ENCODE measurements at places on chromosomes 4 and X.
A peak's percentile ranks its signal among the peaks of the same experiment; 100 is the strongest.

- no peak for DNase-seq
Observed at GRCh38 chrX:70445951-70446350, 1.3 kb downstream of the DLG3 start.

DNA sequence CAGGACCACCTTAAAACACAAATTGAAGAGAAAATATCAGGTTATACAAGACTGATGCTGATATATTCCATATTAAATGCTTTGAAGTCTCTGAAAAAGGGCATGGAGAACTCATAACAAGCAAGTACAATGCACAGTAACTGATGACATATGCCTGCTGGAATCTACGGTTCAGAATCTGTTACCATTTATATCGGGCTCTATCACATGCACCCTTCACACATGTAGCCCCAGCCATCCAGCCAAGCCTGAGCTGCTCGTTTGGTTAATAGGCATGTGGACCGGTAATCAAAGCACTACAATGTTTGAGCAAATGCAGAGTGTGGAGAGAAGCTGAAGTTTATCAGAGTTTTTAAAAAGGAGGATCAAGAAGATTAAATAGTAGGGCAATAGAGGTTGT, 11.8 kb downstream of the COMMD8 start:
- peak; percentile 66 for DNase-seq

- no peak for DNase-seq
Observed at GRCh38 chr4:159227378-159227777, 124.5 kb downstream of the RAPGEF2 start.

GRCh38 chr4:88158038-88158488, 376 bp downstream of the ABCG2 start:
- no peak for DNase-seq

DNA sequence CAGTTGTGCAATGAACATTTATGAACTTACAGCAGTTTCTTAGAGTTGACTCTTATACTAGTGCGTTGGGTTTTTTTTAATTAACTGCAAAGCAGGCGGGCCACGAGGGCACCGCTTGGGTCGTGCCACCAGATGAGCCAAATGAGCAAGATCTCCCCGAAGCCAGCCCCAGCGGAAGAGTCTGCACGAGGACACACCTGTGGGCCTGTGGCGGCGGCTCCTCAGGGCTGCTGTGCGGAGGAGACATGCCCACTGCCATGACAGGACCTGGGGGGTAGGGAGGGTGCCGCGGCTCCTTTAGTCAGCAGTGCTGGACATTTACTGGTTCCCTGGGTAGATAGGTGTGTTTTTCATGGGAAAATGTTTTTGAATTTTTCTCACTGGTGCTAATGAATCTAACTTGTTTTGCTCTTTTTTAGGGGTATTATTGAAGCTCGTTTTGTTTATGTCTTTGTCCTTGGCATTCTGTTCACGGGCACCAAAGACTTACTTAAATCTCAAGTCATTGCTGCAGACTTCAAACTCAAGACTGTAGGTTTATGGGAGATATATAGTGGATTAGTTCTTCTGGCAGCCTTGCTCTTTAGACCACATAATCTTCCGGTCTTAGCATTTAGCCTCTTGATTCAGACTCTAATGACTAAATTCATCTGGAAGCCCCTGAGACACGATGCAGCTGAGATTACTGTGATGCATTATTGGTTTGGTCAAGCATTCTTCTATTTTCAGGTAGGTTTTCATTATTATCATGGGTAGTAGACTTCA, 31.2 kb downstream of the PIGG start:
- no peak for DNase-seq

DNA sequence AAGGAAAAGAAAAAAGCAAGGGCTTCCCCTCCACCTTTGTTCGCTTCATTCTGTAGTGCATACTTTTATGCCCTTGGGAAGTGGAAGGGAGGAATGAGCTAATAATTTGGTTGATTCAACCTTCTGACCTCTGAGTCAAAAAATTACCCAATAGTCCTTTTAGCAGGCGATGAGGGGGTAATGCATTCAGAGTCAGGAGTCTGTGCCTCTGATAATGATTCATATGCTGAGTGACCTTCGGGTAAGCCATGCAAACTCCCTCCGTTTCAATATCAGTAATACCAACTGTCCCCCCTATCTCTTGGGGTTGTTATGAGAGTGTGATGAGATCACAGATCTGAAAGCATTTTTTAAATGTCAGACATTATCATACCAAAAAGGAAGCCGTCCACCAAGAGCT, 41.6 kb upstream of the ACSL4 start:
- peak; percentile 79 for DNase-seq

DNA sequence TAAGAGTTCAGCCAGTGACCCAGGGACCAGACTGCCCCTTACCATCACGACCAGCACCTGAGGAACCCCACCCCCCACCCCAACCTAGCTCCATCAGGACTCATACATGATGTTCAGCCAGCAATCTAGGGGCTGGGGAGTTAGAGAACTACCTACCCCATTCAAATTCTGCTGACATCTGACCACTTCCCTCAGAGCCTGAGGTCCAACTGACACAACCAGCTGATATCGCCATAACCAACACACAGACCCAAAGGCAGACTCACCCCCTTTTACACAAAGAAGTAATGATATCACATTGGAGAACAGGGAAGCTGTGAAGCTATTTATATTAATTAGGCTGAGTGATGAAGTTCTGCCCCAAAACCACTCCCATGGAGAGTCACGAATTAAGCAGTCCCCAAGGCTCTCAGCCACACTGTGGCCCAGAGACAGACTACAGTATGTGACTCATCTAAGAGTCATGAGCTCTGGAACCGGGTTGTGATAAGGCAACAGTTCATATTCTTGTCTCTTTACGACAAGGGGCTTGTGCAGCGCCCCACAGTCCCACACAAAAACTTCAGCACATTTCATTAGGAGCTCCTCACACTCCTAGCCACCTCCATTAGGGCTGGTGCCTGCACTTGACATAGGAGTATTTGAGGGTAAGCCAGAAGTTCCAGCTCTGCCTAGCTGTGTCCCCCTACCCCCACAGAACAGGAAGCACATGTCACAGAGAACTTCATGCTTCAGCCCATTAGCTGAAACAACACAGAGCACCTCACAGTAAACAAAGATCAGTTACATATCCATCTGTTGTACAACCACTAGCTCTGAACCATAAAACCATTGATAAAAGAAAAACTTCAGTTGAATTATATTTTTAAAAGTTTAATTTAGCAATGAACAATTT, 184.7 kb upstream of the ZCCHC13 start:
- peak; percentile 77 for DNase-seq

DNA sequence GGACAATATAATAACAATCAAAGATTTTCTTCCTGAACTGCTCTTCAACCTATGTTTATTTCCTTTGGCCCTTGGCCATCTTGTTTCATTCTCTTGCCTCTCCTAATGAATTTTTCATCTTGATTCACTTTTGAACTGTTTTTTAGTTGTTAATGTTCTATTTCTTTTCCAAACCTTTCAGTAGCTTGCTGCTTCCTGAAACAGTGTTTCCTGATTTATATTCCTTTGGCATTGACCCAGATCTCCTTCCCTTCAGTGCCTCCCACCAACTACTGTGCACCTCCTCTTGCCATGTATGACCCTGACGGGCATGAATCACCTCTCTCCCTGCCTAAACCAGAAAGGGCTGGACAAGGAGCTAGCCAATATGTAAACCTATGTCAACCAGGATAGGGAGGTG, 25.6 kb upstream of the SPP1 start:
- peak; percentile 49 for DNase-seq

- no peak for DNase-seq
Observed at GRCh38 chr4:122823476-122823875, 3.2 kb upstream of the FGF2 start.

DNA sequence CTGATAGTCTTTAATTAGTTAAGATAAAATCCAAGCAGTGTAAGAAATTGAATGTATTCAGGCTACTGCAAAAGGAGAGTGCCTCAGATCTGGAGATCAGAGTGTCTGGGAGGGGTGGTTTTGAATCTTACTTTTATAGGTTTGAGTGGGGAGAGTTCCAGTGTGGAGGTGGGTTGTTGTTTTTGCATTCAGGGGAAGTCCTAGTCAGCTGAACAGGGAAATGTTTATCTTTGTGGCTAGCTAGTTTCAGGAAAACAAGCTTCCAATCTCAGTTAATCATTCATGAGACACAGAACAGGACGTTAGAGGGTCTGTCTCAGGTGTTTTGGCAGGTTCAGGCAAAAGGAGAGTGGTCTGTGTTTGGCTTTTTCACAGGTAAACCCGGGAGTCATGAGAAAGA, 26.0 kb downstream of the ZNF81 start:
- no peak for DNase-seq

GRCh38 chr4:128299848-128300247, 12.2 kb upstream of the PGRMC2 start:
- DNase-seq = peak; percentile 24

- DNase-seq = no peak
Observed at GRCh38 chr4:15847746-15848145, 69.6 kb downstream of the CD38 start.

- peak; percentile 53 for DNase-seq
Observed at GRCh38 chr4:123838474-123838873, 441.9 kb downstream of the SPRY1 start.

DNA sequence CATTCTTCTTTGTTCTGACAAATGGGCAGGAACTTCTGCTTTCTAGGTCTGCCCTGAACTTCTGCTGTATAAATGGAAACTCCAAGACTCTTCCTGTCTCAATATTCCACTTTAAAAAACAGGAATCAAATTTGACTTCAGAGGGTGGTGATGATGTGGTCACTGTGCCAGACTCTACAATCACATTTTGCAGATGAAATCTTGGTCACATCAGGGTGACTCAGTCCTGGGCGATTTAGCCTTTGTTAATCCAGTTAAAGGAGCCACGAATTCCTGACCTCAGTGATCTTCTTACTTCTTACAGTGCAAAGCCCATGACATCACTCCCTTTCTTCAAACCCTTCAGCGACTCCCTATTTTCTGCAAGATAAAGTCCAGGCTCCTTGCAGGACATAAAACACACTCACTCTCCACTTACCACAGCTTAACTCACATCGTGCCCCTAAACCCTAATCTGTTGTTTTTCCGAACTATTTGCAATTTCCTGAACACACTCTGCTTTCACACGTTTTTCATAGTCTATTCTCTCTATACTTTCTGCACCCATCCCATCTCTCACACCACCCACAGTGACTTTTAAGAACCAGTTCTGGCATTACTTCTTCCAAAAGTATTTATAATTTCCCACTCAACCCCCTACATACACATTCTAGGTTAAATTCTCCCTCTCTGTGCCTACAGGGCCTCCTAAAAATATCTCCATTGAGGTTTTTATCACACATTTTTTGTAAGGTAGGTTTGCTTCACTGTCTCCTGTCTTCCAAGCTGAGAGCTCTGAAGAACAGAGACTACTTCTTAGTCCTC, 11.1 kb downstream of the GASK1B start:
- DNase-seq = peak; percentile 86

Measured in fibroblast of skin of right biceps (primary cell).